Hair follicular keratinocyte (primary cell): ENCODE measurements at places on chromosomes 2 and 18. TPM values are rescaled to one million over a fixed set of nuclear protein-coding genes. Genes with fewer than 3 reads are reported as not detected.

HOXD1 gene
- not detected in 2 replicates for total RNA-seq

LIPT1 gene
- total RNA-seq, result 3.1 and 3.4 TPM in 2 replicates

CCDC68 gene
- total RNA-seq, result 4.6 and 4.9 TPM in 2 replicates

BCL11A gene
- 4.6 and 5.2 TPM in 2 replicates for total RNA-seq

PPP4R1 gene
- 111 and 115 TPM in 2 replicates for total RNA-seq

CTLA4 gene
- not detected in 2 replicates for total RNA-seq

STPG4 gene
- total RNA-seq, result not detected in 2 replicates

CD207 gene
- not detected in 2 replicates for total RNA-seq

AKAIN1 gene
- total RNA-seq, result not detected in 2 replicates

SLC40A1 gene
- total RNA-seq, result not detected in 2 replicates

TRPM8 gene
- not detected in 2 replicates for total RNA-seq

ACKR3 gene
- 1.4 and 3.3 TPM in 2 replicates for total RNA-seq

PCARE gene
- total RNA-seq, result not detected in 2 replicates

POTEE gene
- not detected in 2 replicates for total RNA-seq

ADAM23 gene
- 0.72 and 5.1 TPM in 2 replicates for total RNA-seq

C2orf42 gene
- 7.4 and 13.7 TPM in 2 replicates for total RNA-seq

RALB gene
- total RNA-seq, result 45.9 and 57.3 TPM in 2 replicates

RIT2 gene
- total RNA-seq, result not detected in 2 replicates

DTNA gene
- 0.47 and 1.5 TPM in 2 replicates for total RNA-seq

SNORC gene
- 0.04 and 1.2 TPM in 2 replicates for total RNA-seq

ADNP2 gene
- total RNA-seq, result 17.3 and 17.4 TPM in 2 replicates

CYTIP gene
- not detected in 2 replicates for total RNA-seq

PSMA8 gene
- total RNA-seq, result not detected in 2 replicates

KCNG3 gene
- not detected in 2 replicates for total RNA-seq

CAVIN2 gene
- 0.16 and 2.9 TPM in 2 replicates for total RNA-seq

SP5 gene
- total RNA-seq, result not detected in 2 replicates

TMEM163 gene
- total RNA-seq, result not detected in 2 replicates

TMEM247 gene
- total RNA-seq, result not detected in 2 replicates
